ENCODE measurements at places on chromosomes 6 and 20.

DNA sequence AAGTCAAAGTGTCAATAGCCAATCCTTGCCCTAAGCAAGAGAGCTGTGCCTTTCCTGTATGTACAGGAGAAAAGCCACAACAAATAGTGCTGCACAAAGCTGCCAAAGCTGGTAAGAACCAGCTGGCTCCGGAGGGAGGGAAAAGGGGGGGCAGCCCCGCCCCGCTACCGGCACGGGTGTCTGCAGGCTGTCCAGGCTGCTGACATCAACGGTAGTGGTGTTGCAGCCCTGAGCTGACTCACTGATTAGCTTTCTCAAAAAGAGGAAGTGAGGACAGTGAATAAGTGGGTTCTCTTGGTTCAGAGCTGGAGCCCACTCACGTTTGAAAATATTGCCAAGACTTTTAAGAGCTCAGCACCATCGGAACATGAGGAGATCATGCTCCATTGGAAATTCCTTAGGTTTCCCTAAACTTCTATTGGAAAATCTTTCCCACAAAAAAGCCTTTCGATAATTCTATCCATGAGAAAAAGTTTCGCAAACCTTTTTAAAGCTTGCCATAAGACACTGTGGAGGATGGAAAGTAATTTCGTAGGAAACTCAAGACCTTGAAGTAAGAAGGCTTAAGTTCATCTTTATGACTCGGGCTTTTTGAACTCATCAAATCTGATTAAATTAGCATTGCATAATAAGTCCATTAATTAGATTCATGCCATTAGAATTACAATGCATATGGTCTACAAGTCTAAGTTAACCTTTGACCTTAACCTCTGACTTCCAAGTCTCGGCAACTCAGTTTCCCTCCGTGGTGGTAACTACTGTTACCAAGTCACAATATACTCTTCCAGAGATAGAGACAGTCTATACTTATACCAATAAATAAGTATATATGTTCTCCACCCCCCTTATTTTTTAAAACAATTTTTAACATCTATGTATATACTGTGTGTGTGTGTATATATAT is 67.0 kb downstream of the TNFRSF21 start:
- DNase-seq: peak; percentile 63
- H3K36me3 ChIP-seq: no peaks in the 10 kb centered on the region
- H3K4me1 ChIP-seq: peaks cover 9% of the 10 kb centered on the region
- H3K27ac ChIP-seq: no peak overlapping the region

DNA sequence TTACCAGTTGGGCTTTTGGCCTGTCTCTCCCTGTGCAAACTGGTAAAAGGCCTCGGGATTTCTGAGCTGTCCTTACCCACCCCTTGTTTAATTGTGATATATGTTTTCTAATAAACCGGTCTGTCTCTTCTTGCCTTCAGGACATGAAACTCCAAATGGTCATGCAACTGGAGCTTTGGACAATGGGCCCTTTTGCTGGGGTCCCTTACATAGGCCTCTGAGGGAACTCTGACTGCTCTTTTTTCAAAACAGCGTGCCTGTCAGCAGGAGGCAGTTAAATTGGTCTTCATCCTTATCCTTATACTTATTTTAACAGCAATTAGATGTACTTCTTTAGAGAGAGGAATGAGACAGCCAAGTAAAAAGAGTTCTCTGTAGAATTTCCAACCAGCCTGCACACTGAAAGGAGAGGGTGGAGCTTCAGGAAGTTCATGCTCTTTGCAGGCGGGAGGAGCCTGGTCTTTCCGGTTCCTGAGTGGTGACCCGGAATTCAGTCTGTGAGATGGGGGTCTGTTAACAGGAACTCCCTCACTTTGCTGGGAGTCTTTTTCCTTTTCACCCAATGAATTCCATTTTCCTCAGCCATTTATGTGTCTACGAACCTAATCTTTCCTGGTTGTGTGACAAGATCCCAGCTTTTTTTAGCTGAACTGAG is 299.6 kb upstream of the GJE1 start:
- H3K36me3 ChIP-seq: no peaks in the 10 kb centered on the region
- H3K27ac ChIP-seq: no peak overlapping the region
- H3K27me3 ChIP-seq: no peaks in the 10 kb centered on the region

DNA sequence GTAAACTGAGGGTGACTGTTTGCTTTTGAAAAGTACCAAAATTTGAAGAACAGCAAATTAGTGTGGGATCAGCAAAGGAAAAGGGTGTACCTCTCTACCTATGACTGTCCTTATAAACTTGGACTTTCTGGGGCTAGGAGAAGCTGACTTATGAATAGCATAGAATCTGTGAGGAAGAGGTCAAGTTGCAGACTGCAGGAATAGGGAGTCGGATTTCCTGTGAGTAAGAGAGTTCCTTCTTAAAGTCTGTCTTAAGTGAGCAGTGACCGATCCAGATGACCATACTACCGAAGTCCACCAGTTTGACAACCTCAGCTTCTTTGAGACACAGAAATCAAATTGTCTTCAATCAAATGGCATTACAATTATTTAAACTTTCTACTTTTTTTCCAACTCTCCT is 708.7 kb downstream of the UTRN start:
- H3K4me3 ChIP-seq: no peak overlapping the region
- H3K27ac ChIP-seq: no peak overlapping the region
- H3K36me3 ChIP-seq: no peaks in the 10 kb centered on the region
- DNase-seq: no peak

GRCh38 chr20:14521016-14521415 is 183.6 kb upstream of the FLRT3 start:
- no peak for DNase-seq
- no peaks in the 10 kb centered on the region for H3K4me1 ChIP-seq
- H3K27me3 ChIP-seq: no peaks in the 10 kb centered on the region
- no peak overlapping the region for H3K27ac ChIP-seq
- no peak overlapping the region for H3K4me3 ChIP-seq
- H3K36me3 ChIP-seq: no peaks in the 10 kb centered on the region

DNA sequence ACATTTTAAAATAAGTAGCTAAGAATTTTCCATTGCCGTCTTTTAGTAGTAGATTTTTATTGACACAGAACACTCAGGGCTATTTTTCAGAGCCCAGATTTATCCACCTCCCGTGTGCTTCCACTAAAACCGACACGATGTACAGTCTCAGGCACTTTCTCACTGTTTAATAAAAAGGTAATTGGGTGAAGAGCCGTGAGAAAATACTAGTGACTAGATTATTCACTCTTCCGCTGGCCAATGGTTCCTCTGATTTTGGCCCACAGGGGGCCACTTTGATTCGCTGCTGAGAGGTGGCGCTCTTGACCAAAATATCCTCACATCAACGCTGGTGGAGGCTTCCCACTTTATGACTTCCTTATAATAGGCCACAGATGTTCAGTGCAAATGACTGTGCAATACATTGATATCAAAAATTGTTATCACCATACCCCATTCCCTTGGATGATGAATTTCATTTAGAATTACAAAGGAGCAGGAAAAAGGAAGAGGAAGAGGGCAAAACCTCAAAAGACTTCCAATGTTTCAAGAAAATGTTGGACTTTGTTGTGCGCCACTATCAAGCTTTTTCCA is 12.3 kb upstream of the HDDC2 start:
- no peaks in the 10 kb centered on the region for H3K36me3 ChIP-seq
- H3K27ac ChIP-seq: no peak overlapping the region

DNA sequence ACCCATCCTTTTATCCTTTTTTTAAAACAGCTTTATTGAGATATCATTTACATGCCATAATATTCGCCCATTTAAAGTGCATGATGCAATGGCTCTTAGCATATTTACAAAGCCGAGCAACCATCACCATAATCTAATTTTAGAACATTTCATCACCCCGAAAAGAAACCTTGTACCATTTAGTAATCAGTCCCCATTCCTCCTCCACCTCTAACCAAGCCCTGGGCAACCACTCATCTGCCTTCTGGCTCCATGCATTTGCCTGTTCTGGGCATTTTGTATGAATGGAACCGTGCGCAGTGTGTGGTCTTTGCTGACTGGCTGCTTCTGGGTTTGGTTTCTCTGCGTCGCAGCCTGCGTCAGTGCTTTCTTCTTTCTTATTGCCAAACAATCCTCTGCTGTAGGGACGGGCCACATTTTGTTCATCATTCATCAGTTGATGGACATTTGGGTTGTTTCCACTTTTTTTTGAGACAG is 10.2 kb upstream of the EEF1A2 start:
- DNase-seq: no peak
- H3K27me3 ChIP-seq: peaks cover 64% of the 10 kb centered on the region
- no peak overlapping the region for H3K27ac ChIP-seq
- H3K36me3 ChIP-seq: no peaks in the 10 kb centered on the region
- no peaks in the 10 kb centered on the region for H3K4me1 ChIP-seq
- no peak overlapping the region for H3K4me3 ChIP-seq

DNA sequence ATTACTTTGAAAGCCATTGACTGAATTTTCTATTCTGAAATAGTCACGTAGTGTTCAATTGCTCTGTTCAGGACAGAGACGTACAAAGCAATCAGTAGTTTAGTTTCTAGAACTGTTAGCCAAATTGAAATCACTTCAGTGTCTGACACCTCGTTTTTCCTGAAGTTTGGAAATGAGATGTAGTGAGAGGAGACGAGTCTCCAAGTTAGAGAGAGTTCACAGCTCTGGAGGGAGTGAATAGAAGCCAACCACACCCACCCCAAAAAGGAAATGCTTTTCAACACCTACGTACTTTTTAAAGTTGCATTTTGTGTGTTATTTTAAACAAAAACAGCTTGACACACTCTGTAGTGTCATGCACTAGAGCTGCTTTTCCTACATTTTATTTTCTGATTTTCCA is 296.0 kb downstream of the ADGRG6 start:
- H3K27ac ChIP-seq: no peak overlapping the region
- H3K4me1 ChIP-seq: no peaks in the 10 kb centered on the region
- no peak for DNase-seq
- no peaks in the 10 kb centered on the region for H3K27me3 ChIP-seq

DNA sequence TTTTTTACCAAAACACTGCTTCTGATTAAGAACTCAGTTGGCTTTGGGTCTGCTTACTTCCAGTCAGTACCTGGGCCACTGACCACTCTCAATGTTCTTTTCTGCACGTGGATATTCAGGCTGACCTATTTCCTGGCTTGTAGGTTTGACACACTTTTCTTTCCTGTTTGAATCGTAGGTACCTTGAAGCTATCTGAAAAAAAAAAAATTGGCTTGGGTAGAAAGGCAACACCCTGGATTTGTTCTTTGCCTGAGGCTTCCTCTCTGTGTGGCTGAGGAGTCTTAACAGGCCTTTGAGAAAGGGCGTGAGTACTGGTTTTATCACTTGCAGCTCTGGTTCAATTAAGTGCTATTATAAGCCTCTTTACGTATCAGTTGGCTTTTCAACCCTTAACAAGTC is 60.6 kb upstream of the IL20RA start:
- H3K4me1 ChIP-seq: peaks cover 14% of the 10 kb centered on the region
- no peak overlapping the region for H3K4me3 ChIP-seq
- DNase-seq: no peak

DNA sequence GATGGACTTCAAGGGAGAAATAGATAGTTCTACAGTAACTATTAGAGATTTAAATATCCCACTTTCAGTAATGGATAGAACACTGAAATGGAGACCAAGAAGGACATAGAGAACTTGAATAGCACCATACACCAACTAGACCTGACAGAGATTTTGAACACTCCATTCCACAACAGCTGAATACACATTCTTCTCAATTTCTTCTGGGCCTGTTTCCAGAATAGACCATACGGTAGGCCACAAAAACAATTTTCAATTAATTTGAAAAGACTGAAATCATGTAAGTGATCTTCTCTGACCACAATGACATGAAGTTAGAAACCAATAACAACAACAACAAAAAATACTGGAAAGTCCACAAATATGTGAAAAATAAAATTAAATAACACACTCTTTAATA is 979.1 kb upstream of the FLRT3 start:
- no peaks in the 10 kb centered on the region for H3K27me3 ChIP-seq
- no peak for DNase-seq
- H3K36me3 ChIP-seq: no peaks in the 10 kb centered on the region
- no peak overlapping the region for H3K27ac ChIP-seq

DNA sequence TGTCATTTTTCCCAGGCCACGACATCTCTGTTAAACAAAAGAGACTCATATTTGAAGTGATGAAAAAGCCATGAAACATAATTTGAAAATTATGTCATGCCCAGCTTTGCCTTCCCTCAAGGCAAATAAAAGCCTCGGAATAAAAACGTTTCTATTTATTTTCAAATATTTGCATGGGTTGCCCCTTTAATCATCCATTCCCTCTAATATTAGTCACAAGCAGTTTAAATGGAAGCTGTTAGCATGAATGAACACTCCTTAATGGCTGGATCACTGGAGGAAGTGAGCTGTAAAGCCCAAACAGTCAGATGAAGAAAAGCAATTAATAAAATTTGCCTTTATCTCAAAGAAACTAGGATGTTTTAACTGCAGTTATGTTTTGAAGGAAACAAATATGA is 69.3 kb upstream of the STMND1 start:
- no peak for DNase-seq
- H3K27me3 ChIP-seq: no peaks in the 10 kb centered on the region
- no peak overlapping the region for H3K27ac ChIP-seq
- no peak overlapping the region for H3K4me3 ChIP-seq

DNA sequence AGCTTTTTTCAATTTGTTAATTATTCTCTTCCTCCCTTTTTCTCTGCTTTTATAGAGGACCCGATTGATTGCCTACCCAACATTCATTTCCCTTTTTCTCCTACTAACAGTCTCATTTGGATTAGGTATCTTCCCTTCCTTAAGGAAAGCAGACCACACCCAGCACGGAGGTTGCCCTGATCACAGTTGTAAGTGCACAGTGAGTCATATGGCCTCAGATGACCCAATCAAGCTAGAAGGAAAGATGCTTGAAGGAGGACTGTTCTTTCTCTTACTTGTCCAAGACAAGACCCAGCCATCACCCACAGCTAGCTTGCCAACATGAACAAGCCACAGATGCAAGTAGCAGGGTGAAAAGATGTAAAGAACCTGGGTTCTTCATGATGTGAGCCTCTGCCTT is 518.6 kb downstream of the PKHD1 start:
- no peaks in the 10 kb centered on the region for H3K4me1 ChIP-seq
- no peaks in the 10 kb centered on the region for H3K36me3 ChIP-seq

GRCh38 chr20:31705598-31706597 is 16.8 kb downstream of the BCL2L1 start:
- peaks cover 31% of the 10 kb centered on the region for H3K4me1 ChIP-seq
- H3K27me3 ChIP-seq: no peaks in the 10 kb centered on the region
- peaks cover 5% of the 10 kb centered on the region for H3K36me3 ChIP-seq

DNA sequence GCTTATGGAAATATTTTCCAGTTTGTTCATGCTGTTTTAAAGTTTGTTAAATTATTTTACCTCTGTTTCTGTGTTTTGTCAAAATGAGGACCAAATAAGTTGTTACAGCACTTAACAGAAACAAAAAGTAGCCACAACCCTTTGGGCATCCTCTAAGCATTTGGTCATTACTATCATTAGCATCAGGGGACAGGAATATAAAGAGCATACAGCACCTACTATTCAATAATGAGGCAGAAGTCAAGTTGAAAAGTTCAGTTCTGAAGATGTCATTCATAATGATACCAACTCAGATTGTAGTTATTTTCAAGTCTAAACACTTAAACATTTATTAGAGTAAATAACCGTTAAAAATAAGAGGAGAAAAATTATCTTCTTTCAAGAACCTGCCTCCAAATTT is 862.3 kb upstream of the FLRT3 start:
- no peak overlapping the region for H3K4me3 ChIP-seq
- no peaks in the 10 kb centered on the region for H3K27me3 ChIP-seq
- H3K36me3 ChIP-seq: no peaks in the 10 kb centered on the region
- no peak for DNase-seq
- no peak overlapping the region for H3K27ac ChIP-seq
